ENCODE measurements at places on chromosomes 4 and X.
A peak's percentile ranks its signal among the peaks of the same experiment; 100 is the strongest.

- no peak for DNase-seq
Observed at GRCh38 chr4:139453041-139453370, 915 bp upstream of the RAB33B start.

DNA sequence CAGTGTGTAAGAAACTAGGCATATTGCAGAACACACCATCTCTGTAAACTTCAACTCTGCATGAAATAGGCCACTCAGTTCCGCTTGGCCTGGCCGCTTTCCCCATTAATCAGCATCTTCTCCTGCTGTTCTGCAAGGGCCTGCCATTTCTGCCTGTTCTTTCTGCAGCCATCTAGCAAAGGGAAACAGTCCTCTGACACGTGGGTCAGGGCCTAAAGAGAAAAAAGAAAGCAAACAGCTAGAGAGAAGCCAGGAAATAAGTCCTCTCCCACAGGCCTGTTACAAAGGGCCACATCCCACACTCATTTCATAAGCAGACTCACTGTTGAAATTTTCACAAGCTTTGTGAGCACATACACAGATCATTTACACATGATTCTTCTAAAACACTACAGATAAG is 130.1 kb downstream of the PDE5A start:
- no peak for DNase-seq

DNA sequence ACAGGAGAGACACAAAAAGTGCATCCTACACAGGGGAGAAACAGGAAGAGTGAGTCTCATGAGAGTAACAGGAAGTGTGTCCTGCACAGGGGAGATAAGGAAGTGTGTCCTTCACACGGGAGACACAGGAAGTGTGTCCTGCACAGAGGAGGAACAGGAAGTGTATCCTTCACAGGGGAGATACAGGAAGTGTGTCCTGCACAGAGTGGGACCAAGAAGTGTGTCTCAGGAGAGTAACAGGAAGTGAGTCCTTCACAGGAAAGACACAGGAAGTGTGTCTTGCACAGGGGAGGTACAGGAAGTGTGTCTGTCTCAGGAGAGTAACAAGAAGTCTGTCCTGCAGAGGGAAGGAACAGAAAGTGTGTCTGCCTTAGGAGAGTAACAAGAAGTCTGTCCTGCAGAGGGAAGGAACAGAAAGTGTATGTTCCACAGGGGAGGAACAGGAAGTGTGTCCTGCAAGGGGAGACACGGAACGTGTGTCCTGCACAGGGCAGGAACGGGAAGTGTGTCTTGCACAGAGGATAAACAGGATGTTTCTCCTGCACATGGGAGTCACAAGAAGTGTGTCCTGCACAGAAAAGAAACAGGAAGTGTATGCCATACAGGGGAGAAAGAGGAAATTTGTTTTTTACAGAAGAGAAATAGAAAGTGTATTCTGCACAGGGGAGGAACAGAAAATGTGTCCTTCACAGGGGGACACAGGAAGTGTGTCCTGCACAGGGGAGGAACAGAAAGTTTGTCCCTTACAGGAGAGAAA is 102.0 kb downstream of the ARSF start:
- DNase-seq: peak; percentile 50

GRCh38 chrX:153719238-153719637 is 4.9 kb downstream of the BCAP31 start:
- no peak for DNase-seq

- peak; percentile 63 for DNase-seq
Observed at GRCh38 chr4:164779811-164780216, 25.9 kb downstream of the SMIM31 start.

DNA sequence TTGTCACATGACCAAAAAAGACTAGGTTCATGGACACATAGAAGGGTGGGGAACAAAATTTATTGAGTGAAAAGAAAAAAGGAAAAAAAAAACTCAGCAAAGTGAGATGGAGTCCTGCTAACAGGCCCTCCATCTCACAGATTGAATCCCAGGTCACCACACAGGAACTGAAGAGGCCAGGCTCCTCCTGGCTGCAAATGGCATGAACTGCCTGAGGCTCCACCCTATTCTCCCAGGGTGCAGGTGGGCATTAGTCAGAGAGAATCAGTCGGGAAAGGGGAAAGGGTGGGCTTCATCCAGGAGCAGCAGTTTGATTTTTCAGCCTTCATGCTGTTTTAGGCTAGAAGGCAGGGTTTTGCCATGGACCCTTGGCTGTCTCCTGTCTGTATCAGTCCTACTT is 128.5 kb upstream of the GRID2 start:
- no peak for DNase-seq

- DNase-seq: no peak
Observed at GRCh38 chrX:153828308-153828707, 2.0 kb downstream of the PDZD4 start.
